GM03348 (cell line): ENCODE measurements at places on chromosomes 6 and 20.

GRCh38 chr6:166308033-166308768, at the start of gene PRR18:
Gene PRR18, minus strand, starts transcription at chr6:166308392. Its CDS starts 250 bp downstream, at chr6:166308142.
- DNase-seq = no peak

GRCh38 chr6:90805619-90806155, 218.8 kb upstream of the MAP3K7 start:
- DNase-seq = no peak

GRCh38 chr6:78749326-78749725, 118.0 kb upstream of the IRAK1BP1 start:
- DNase-seq = peak; percentile 19

GRCh38 chr6:16018626-16019025, 110.3 kb upstream of the MYLIP start:
- DNase-seq = no peak

- no peak for DNase-seq
These were observed 94.0 kb downstream of the RNGTT start for GRCh38 chr6:88869263-88870020.

- DNase-seq = peak; percentile 88
These were observed 300.7 kb downstream of the CLIC5 start for GRCh38 chr6:45714741-45715507.

DNA sequence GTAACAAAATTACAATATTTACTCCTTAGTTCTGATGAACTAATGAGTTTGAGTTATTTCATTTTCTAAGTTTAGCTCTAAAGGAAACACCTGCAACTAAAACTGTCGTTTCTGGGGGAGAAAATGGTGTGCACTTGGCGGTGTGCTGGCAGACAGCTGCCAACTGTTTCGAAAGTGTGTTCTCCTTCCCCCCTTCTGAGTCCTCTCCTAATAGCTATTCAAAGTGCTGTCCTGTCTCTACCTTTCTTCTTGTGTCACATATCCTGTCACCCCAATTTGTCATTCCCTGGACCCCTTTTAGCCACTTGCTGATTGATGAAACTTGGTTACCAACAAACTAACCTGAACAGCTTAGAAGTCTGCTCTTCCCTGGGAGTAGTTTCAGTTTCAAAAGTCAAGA, 4.9 kb upstream of the UBE2J1 start:
- DNase-seq = no peak

DNA sequence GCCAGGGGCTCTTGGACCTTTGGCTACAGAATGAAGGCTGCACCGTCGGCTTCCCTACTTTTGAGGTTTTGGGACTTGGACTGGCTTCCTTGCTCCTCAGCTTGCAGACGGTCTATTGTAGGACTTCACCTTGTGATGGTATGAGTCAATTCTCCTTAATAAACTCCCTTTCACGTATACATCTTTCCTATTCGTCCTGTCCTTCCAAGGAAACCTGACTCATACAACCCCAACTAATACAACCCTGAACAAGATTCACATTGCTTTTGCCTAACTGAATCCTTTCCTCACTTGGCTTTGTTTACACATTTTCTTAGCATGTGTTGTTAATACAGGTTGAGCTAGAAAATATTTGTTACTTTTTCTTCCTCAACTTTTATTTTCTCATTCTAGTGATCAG, 21.9 kb downstream of the TBXT start:
- DNase-seq = no peak

- no peak for DNase-seq
These were observed 13.4 kb upstream of the CHRNA4 start for GRCh38 chr20:63374504-63374903.

- no peak for DNase-seq
These were observed 50.0 kb upstream of the PTPN1 start for GRCh38 chr20:50460115-50460607.

GRCh38 chr20:61806314-61806713, 259.4 kb downstream of the TAF4 start:
- no peak for DNase-seq

DNA sequence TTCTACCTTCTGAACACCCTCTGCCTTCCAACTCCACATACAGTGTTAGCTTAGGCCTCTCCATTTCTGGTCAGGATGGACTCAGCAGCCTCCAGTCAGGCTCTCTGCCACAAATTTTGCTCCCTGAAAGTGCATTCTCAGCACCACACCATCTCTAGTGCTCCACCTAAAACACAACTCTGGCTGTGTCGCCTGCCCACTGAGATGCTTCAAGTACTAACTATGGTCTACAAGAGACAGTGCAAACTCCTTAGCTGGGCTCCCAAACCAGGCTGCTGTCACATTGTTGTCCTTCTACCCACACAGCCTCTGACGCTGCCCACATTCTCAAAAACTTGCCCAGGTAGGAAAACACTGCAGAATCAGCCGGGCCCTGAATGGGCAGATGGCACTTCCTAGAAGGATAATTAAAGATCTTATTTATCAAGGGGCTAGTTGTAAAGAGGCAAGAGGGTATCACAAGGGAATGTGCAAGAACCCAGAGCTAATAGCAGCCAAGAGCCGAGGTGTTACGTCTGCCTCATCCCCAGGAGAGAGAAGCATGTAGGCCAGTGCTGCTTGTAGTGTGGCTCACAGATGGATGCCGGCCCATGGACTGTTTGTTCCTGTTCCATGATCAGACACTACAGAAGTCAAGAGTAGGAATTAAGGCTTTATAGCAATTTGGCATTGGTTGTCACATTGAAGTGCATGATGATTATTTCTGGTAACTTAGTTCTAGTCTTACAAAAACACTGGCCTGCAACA, 189.7 kb downstream of the LRFN2 start:
- no peak for DNase-seq

- no peak for DNase-seq
These were observed 3.1 kb downstream of the TRAF3IP2 start for GRCh38 chr6:111602481-111603011.

GRCh38 chr6:120228297-120228696, 878.7 kb upstream of the MAN1A1 start:
- DNase-seq = no peak

DNA sequence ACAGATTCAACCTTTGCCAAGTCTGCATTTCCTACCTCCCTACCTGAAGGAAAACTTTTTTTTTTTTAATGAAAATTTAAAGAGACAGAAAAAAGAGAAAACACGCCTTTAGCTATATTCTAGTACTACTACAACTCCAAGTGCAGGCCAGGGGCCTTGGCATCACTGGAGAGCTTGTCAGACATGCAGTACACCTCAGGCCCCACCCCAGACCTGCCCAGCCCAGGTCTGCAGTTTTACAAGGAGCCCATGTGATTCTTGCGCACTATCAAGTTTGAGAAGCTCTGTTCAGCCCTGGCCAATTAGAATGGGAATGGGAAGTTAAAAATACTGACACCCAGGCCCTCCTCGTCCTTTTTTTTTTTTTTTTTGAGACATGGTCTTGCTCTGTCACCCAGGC, 85.0 kb downstream of the NFATC2 start:
- no peak for DNase-seq

DNA sequence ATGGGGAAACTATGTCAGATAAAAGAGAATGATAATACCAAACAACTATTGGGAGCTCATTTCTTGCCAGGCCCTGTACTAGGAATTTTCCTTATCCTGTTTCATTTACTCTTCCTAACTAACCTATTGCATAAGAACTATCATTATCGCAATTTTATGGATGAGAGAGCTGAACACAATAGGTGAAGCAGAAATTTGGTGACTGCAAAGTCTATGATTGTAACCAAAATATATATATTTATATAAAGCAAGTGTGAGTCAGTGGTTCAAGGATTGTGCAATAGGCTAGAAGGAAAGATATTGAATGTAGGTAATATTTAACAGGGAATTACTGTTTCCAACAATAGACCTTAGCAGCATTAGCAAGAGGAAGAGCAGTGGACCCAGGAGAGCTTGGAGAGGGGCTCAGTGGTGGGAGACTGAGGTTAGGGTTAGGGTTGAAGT, 181.1 kb upstream of the TENT5A start:
- no peak for DNase-seq

GRCh38 chr6:146910611-146911010, 293.6 kb upstream of the STXBP5 start:
- DNase-seq = no peak

- DNase-seq = no peak
These were observed 1.4 kb downstream of the NUS1 start for GRCh38 chr6:117676577-117677218.

DNA sequence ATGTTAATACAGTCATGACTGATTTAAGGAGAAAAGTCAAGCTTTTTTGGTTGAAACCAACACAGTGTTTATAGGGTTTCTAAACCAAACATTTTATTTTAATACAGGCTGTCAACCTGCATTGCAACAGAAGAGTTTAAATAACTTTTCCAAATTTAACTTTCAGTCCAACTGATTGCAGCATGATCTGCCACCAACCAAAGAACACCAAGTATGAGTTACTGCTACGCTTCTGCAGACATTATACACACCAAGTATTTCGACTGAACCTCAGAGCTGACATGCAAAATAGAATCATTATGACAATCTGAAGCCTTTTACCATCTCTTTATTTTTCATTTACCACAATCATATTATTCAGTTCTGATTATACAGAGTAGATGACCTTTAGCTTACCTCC, 151.2 kb upstream of the DST start:
- no peak for DNase-seq

DNA sequence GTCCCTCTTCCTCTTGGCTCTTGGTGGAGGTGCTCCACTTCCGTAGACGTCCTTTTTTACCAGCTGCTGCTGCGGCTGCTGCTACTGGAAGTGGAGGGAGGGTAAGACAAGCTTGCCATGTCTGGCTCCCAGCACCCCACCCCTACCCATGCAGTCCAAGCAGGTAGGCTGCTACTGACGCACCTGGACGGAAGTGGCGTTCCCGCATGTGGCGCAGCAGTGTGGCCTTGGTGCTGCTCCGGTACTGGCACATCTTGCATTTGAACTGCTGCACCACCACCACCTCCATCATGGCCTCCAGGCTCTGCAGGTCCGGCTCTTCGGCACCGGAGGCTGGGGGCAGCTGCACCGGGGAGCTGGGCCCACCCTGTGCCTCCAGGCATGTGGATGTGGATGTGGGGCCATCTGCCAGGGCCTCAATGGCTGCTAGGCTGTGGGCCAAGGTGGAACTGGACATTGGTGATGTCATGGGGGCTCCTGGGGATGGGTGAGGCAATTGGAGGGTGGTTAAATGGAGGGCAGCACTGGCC, 4.4 kb downstream of the ZNF335 start:
- no peak for DNase-seq

DNA sequence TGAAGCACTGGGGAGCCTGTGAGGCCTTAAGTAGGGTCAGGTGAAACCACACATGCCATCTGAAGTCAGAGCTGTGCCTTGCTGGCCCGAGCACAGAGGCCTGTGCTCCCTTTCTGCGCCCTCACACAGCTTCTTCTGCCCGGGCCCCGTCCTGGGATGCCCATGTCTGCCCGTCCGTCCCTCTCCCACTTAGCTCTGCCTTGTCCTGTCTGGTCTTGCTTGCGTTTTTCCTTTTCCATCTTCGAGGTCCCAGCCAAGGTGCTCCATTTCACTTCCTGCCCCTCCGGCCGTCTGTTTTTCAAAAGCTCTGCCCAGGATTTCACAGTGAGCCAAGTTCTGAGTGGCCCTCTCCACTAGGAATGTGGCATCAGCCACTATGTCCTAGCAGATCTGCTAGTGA, 45.6 kb downstream of the PYGB start:
- DNase-seq = no peak

- DNase-seq = no peak
These were observed 86.8 kb downstream of the MOXD1 start for GRCh38 chr6:132314432-132314831.

DNA sequence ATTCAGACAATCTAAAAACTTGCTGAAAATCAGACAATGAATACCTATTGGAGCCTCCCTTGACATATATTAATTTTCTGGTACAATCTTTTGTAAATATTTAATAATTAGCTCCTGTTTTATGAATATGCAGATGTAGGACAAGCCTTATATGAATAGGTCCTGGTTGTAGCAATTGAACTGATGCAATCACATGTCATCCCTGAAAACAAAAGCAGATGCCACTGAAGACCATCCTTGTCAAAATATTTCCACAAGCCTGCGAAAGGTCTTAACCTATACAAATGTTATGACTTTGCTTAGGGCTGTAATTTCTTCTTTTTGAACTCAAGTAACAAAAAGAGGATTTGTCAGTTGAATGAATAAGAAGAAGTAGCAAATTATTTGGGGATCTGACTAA, 722.1 kb downstream of the EYS start:
- no peak for DNase-seq

- peak; percentile 70 for DNase-seq
These were observed 6.7 kb downstream of the PSMA7 start for GRCh38 chr20:62136283-62137091.
